ENCODE measurements at places on chromosomes 4 and X.

- no peak for DNase-seq
Measured at GRCh38 chr4:168841000-168841671, 168.9 kb downstream of the CBR4 start.

DNA sequence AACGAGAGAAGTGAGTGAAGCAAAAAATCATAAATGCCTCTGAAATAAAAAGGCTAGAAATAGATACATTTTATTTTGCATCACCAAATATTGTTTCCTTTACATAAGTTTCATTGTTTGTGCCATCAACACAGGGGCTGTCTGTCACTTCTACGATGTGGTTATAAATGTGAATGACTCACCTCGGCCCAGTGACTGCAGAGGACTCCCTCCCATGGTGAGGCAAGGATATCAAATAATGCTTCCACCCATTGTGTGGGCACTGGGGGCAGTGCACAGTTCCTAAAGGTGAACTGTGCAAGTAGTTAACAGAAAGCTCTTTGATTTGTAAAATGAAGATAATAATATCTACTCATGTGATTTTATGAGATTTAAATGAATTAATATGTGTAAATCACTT is 230.3 kb upstream of the NEIL3 start:
- no peak for DNase-seq

GRCh38 chr4:128107766-128108165 is 46.7 kb downstream of the LARP1B start:
- no peak for DNase-seq

DNA sequence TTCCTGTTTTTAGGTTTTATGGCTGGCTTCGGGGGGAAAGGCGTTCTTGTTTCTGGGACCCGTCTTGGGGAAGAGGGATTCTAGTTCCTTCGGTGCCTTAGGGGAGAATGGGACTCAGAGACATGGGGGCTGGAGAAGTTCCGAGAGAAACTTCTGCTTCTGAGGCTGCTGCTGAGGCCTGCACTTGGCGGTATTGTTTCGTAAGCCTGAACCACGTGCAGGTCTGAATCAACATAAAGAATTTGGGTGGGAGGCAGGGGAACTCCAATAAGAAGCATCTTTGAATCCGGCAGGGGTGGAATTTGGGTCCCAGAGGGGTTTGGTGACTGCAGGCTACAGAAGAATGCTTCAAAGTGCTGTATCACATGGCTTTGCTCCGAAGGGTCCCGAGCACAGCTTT is 15.1 kb downstream of the XG start:
- DNase-seq: no peak

- DNase-seq: no peak
Measured at GRCh38 chrX:21289232-21289631, 85.0 kb upstream of the CNKSR2 start.

DNA sequence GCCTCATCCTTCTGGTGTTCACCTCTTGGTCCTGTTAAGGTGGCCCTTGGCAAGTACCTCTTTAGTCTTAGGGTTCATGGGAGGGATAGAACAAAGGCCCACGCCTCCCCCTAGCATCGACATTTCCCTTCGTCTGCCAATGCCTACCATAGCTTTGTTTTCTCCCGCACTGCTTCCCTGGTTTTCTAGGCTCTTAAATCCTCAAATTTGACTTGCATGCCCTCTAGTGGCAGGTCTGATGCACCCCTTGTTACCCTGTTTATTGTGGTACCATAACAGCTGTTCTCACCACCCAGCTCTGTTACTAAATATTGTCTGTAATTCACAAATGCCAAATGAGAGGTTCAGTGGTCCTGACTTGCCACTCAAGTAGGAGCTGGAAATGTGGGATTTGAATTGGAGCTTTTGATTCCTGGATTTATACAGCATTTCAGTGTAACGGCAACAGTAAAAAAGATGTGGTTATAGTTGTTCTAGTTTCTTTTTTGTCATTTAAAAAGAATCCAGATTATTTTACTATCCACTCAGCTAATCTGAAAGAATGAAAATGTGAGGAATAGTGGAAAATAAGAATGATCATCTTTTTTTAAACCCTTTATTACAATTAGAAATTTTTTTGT is 100.1 kb downstream of the REPS2 start:
- no peak for DNase-seq

DNA sequence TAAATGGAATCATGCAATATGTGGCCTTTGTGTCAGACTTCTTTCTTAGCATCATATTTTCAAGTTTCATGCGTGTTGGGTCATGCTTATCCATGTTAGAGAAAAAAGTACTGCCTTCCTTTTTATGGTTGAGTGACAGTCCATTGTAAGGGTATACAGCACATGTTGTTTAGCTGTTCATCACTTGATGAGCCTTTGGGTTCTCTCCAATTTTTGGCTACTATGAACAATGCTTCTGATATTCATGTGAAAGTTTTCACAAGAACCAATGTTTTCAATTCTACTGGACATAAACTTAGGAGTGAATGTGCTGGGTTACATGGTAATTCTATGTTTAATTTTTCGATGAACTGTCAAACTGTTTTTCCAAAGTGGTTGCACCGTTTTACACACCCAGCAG is 28.1 kb upstream of the LNX1 start:
- no peak for DNase-seq

GRCh38 chr4:129327637-129328036 is 231.7 kb downstream of the C4orf33 start:
- DNase-seq: no peak

DNA sequence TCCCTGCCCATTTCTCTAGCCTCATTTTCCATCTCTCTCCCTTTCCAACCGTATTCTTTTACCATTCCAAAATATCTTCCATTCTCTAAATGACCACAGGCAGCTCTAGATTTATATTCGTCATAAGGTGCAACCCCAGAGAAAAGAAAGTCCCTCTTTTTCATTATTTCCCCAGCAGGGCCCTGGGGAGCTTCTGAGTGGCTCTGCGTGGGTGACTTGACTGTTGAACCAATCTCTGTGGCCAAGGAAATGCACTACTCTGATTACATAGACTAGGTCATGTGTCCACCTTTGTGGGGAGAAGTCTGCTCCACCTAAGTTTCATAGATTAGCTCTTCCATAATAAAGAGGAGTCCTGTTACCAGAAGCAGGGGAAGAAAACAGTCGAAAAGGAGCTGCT is 51.4 kb downstream of the ATOH1 start:
- DNase-seq: no peak

- no peak for DNase-seq
Measured at GRCh38 chrX:107787827-107788226, 10.3 kb downstream of the NCBP2L start.

GRCh38 chrX:79721234-79721633 is 293.3 kb upstream of the TBX22 start:
- no peak for DNase-seq

GRCh38 chrX:86148594-86148993 is 343 bp downstream of the DACH2 start:
- no peak for DNase-seq

All from activated gamma-delta T cell (primary cell).